Activated CD4-positive, alpha-beta memory T cell treated with anti-CD3 and anti-CD28 coated beads, Interleukin-2, amount 10 ng/mL, durations not matched to agents 7 days and 5 days (primary cell): ENCODE measurements at places on chromosomes 16 and 17. TPM values are rescaled to one million over a fixed set of nuclear protein-coding genes. Genes with fewer than 3 reads are reported as not detected.

- no peak overlapping the region for H3K4me3 ChIP-seq
- no peak for DNase-seq
- no peaks in the 10 kb centered on the region for H3K4me1 ChIP-seq
- H3K36me3 ChIP-seq, result no peaks in the 10 kb centered on the region
- no peak overlapping the region for H3K27ac ChIP-seq
Observed at GRCh38 chr16:76532188-76532973, 255.2 kb downstream of the CNTNAP4 start.

DNA sequence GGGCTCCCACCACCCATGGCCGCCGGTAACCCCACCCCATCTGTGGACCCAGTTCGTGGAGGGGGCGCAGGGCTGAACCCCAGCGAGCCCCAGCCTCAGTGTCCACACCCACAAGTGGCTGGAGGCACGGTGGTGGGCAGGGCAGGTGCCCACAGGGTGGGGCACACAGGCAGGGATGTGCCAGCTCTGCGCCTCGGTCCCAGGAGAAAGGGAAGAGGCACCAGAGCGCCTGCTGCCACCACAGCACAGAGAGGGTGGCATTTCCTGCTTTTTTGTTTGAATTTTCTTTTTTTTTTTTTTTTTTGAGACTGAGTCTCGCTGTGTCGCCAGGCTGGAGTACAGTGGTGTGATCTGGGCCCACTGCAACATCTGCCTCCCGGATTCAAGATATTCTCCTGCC lies 19.0 kb downstream of the ZFPM1 start:
- DNase-seq, result no peak
- no peaks in the 10 kb centered on the region for H3K36me3 ChIP-seq
- H3K4me1 ChIP-seq, result peaks cover 34% of the 10 kb centered on the region
- no peaks in the 10 kb centered on the region for H3K27me3 ChIP-seq
- H3K27ac ChIP-seq, result no peak overlapping the region
- H3K4me3 ChIP-seq, result no peak overlapping the region

GRCh38 chr16:16093628-16094332 lies 129.5 kb downstream of the ABCC6 start:
- no peak overlapping the region for H3K27ac ChIP-seq
- H3K36me3 ChIP-seq, result peaks cover 60% of the 10 kb centered on the region
- H3K4me3 ChIP-seq, result no peak overlapping the region
- no peak for DNase-seq

GRCh38 chr16:54987081-54987480 lies 56.4 kb downstream of the IRX5 start:
- H3K27ac ChIP-seq, result no peak overlapping the region
- H3K4me3 ChIP-seq, result no peak overlapping the region
- no peaks in the 10 kb centered on the region for H3K27me3 ChIP-seq
- DNase-seq, result no peak
- H3K36me3 ChIP-seq, result no peaks in the 10 kb centered on the region

GRCh38 chr17:49487183-49487582 lies 7.9 kb upstream of the NGFR start:
- no peak for DNase-seq
- peaks cover 66% of the 10 kb centered on the region for H3K27me3 ChIP-seq
- H3K4me1 ChIP-seq, result no peaks in the 10 kb centered on the region
- H3K27ac ChIP-seq, result no peak overlapping the region
- H3K36me3 ChIP-seq, result no peaks in the 10 kb centered on the region

- peaks cover 10% of the 10 kb centered on the region for H3K36me3 ChIP-seq
- H3K27ac ChIP-seq, result peak overlapping the region; percentile 2
- H3K4me1 ChIP-seq, result peaks cover 9% of the 10 kb centered on the region
- peak overlapping the region; percentile 73 for H3K4me3 ChIP-seq
Observed at GRCh38 chr17:79075861-79076406, 1.3 kb downstream of the ENGASE start.

DNA sequence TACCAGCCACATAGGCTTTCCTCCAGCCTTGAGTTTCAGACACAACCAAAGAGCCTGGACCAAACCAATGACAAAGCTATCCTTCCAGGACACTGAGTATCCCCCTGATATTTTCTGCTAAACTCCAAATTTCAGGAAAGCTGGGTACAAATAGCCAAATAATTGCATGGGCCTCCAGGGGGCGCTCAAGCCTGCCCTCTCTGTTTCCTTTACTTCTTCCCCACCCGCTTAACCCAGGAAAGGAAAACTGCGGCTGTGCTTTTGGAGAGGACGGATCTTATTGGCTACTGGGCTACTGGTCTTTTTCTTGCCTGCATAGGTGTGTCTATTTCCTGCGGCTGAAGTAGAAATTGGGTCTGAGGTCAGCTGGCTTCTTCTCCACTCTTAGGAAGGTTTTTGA lies 30.1 kb downstream of the GNGT2 start:
- H3K36me3 ChIP-seq, result peaks cover 16% of the 10 kb centered on the region
- peaks cover 15% of the 10 kb centered on the region for H3K27me3 ChIP-seq
- peaks cover 7% of the 10 kb centered on the region for H3K4me1 ChIP-seq

DNA sequence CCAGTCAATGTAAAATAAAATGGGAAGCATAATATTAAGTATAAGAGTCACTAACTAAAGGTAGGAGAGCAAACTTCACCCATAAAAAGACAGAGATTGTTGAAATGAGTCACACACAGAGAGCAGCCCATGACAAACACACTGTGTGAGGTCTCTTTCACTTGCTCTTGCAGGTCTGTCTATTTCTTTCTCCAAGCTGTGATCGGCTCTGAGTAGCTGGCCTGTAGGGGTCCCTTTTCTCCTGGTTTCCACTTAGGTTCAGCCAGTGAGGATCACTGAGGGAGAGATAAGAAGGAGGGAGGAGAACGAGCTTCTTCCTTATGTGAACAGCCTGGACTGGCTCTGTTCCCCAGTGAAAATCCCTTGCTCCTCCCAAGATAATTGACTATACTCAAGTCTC lies 133.7 kb upstream of the HS3ST3A1 start:
- H3K4me1 ChIP-seq, result no peaks in the 10 kb centered on the region
- no peaks in the 10 kb centered on the region for H3K36me3 ChIP-seq
- H3K4me3 ChIP-seq, result no peak overlapping the region

DNA sequence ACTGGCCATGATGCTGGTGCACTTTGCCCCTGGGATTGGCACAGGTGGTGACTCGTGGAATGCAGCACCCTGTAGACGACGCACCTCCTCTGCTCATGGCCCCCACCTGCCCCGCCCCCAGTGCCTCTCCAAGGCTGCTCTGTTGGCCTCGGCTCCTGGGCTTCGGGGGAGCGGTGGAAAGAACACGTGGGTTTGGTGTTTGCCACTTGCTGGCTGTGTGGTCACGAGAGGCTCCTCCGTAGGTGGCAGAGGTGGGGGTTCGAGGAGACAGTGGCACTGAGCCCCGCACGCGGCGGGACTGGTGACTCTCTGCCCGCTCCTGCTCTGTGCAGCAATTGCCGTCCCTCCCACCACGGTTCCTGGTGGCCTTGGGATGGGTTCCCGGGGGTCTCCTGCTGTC lies 82.8 kb upstream of the ZNF750 start:
- H3K27ac ChIP-seq, result no peak overlapping the region
- H3K4me3 ChIP-seq, result no peak overlapping the region
- DNase-seq, result no peak
- peaks cover 19% of the 10 kb centered on the region for H3K36me3 ChIP-seq

DNA sequence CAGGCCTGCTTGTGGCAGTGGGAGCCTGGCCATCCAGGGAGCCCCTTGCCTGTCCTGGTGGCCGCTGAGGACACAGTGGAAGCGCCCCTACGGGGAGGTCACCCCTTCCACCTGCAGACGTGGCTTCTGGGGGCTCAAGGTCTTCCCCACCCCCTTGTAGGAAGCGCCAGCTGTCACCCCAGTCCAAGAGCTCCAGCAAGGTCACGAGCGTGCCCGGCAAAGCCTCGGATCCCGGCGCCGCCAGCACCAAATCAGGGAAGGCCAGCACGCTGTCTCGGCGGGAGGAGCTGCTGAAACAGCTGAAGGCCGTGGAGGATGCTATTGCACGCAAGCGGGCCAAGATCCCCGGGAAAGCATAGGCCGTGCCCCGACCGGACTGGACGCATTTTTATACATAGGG lies 7.4 kb upstream of the IL17C start:
- no peak overlapping the region for H3K27ac ChIP-seq
- H3K27me3 ChIP-seq, result peaks cover 1% of the 10 kb centered on the region
- H3K4me1 ChIP-seq, result peaks cover 25% of the 10 kb centered on the region
- no peak for DNase-seq
- no peak overlapping the region for H3K4me3 ChIP-seq

- H3K36me3 ChIP-seq, result peaks cover 34% of the 10 kb centered on the region
- peak; percentile 92 for DNase-seq
- peaks cover 4% of the 10 kb centered on the region for H3K27me3 ChIP-seq
- H3K4me3 ChIP-seq, result peak overlapping the region; percentile 83
Observed at GRCh38 chr17:78360371-78361224, 721 bp upstream of the SOCS3 start.

DNA sequence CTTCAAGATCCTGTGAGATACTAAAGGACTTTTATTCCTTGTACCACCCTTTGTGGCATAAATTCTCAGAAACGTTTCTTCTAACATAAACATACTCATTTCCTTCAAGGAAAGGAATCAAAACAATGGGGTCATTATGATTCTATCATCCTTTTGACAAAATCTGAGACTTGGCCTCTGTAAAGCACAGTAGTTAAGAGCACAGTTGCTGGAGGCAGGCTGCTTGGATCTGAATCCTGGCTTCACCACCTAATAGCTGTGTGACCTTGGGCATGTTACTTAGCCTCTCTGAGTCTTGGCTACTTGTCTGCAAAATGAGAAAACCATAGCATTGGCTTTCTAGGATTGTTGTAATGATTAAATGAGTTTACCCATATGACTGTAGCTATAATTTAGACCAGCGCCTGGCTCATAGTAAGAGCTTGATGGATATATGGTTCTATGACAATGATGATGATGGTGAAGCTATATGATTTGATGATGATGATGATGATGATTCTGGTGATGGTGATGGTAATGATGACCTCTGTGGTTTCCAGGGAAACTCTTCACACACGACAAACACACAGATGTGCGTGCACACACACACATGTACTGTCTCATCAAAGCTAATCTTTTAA lies 6.1 kb upstream of the KRT31 start:
- H3K36me3 ChIP-seq, result no peaks in the 10 kb centered on the region
- no peaks in the 10 kb centered on the region for H3K27me3 ChIP-seq
- no peak for DNase-seq
- H3K4me1 ChIP-seq, result peaks cover 39% of the 10 kb centered on the region
- H3K27ac ChIP-seq, result peak overlapping the region; percentile 71
- no peak overlapping the region for H3K4me3 ChIP-seq

- no peaks in the 10 kb centered on the region for H3K27me3 ChIP-seq
- peaks cover 18% of the 10 kb centered on the region for H3K36me3 ChIP-seq
- no peak for DNase-seq
- no peak overlapping the region for H3K4me3 ChIP-seq
Observed at GRCh38 chr16:87960852-87961251, 9.6 kb downstream of the BANP start.

PHAF1 gene
- 12.4 TPM for total RNA-seq

TEX14 gene
- total RNA-seq, result 0.85 TPM

HOXB5 gene
- total RNA-seq, result not detected

ZNF200 gene
- total RNA-seq, result 13.1 TPM

PRSS21 gene
- 3.0 TPM for total RNA-seq
